Neural progenitor cell (in vitro differentiated cells): ENCODE measurements at places on chromosomes 7 and 10.

DNA sequence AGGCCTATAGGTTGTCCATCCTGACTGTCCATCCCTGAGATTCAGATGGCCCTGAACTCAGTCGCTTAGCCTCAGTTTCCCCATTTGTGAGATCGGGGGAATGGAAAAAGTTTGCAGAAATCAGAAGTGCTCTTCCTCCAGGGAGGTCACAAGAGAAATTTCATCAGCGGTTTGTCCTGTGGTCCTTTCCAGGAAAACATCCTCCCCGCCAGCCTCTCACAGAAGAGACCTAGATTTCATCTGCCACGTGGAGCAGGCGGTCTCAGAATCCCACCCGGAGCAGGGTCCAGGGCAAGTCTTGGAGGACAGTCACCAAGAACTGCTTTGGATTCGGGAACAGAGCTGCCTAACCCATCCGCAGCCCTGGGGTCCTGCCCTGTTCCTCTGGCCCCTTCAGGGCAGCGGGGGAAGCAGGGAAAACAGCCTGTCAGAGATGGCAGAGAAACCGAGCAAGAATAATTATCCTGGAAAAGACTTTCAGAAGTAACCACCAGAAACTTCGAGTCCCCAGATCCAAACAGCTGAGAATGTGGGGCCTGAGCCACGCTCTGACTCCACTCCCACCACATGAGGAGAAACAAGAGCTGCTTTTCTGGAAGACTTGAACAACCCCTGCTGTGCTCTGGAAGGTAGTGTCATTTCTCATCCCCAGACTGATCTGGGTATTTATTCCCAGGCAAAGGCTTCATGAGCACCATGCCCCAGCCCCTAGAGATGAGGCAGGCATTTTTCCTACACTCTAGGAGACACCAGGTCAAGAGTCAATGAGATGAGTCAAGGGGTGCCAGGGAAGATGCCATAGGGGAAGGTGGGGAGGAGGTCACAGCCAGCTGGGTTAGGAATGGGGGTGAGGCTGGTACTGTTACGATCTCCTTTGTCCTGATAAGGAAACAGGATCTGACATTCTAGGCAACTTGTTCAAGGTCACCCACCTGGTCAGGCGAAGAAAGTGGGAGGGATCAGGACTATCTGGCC is 1.1 kb upstream of the TNS3 start:
- DNase-seq, result no peak

GRCh38 chr10:96556003-96556402 is 30.8 kb downstream of the TM9SF3 start:
- DNase-seq, result peak; percentile 50

- DNase-seq, result no peak
Observed at GRCh38 chr10:128326251-128326650, 200.0 kb upstream of the MKI67 start.

DNA sequence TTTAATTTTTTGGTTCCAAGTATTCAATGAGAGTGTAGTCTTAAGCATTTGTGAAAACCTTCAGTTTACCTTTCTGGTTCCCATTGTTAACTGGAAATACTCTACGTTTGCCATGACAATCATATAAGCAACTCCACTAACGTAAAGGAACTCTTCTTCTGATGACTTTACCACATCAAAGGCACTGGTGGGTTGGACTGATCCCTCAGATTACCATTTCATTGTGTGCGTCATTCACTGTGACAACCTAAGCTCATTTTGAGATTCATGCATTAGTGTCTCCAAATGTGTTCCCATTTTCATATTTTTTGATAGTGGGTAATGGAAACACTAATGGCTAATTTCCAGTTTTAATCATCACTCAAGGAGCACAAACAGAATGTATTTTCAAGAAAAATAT is 119.9 kb upstream of the COL1A2 start:
- DNase-seq, result no peak

- DNase-seq, result no peak
Observed at GRCh38 chr10:102394801-102395399, 605 bp upstream of the NFKB2 start.

GRCh38 chr10:14487488-14487883 is 156.8 kb upstream of the FRMD4A start:
- DNase-seq, result no peak

GRCh38 chr7:148708026-148708885 is 9.6 kb downstream of the CUL1 start:
- peak; percentile 23 for DNase-seq

DNA sequence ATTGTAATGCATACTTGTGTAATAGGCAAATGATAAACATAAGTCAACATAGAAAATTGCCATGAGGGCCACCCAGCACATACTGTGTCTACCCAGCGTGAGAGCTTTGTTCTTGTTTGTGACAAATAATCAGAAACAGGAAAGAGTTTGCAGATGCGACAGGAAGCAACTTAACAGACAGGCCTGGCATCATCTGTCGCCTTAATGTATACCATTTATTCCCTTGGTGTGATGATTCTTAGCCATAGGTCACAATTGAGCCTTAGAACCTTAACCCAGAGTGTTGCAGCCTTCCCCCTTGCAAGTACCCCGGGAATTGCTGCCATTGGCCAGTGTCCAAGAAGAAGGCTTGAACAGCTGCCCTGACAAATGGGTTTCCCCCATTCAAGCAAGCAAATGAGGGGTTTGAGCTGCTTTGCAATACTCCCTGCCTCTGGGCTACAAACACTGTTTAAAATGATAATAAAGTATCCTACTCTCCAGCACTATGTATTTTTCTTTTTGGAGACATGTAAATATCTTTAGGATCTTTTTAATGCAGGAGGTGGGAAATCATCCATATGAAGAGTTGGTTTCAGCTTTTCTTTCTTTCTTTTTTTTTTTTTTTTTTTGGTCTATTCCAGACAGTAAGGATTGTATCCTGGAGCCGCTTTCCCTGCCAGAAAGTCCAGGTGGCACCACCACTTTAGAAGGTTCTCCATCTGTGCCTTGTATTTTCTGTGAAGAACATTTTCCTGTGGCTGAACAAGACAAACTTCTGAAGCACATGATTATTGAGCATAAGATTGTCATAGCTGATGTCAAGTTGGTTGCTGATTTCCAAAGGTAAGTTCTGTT is 80.0 kb downstream of the ZNF277 start:
- no peak for DNase-seq

DNA sequence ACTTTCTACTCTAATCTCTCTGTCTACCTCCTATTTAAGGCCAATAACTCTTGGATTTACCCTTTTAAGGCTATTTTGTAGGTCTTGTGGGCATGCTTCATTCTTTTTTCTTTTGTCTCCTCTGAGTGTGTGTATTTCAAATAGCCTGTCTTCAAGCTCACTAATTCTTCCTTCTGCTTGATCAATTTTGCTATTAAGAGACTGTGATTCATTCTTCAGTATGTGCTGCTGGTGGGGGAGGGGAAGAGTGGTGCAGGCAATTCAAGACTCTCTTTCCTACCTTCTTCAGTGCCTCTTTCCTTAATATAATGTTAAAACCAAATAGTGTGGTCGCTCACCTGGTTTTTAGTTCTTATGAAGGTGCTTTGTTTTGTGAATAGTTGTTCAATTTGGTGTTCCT is 20.0 kb downstream of the ABCB1 start:
- DNase-seq, result peak; percentile 20

- no peak for DNase-seq
Observed at GRCh38 chr7:99094401-99094800, 49.5 kb downstream of the SMURF1 start.

DNA sequence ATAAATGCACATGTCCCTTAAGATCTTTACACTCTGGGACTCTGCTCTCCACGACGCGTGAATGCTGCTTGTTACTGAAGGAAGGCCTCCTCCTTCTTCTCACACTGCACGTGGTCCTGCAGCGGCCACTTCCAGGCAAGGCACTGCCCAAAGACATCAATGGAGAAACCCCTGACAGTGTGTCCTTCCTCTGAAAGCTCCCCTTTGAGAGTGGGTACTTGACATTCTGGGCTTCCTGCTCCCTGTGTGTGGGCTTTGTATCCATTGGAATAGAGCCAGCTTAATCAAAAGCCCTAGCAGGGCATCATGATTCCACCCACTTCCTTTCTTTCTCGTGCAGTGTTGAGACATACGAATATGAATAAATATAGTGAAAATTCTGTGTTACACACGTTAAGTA is 69.7 kb upstream of the STK17A start:
- no peak for DNase-seq

DNA sequence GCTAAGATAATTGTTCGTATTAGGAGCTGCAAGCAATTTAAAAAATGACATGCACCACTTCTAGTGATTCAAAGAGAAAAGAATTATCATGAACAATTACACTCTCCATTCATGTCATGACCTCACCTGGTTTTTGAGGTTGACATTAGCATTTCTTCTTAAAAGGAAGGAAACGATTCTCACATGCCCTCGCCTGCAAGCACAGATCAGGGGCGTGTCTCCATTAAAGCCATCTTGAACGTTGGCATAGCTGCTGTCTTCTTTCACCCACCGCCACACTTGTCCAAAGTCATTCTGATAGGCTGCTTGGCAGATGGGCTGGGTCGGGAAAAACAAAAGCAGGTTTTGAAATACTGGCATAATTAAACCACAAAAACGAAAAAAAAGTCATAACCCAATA is 19.9 kb downstream of the ANKRD22 start:
- no peak for DNase-seq

GRCh38 chr7:15916681-15917380 is 230.3 kb upstream of the MEOX2 start:
- DNase-seq, result no peak

DNA sequence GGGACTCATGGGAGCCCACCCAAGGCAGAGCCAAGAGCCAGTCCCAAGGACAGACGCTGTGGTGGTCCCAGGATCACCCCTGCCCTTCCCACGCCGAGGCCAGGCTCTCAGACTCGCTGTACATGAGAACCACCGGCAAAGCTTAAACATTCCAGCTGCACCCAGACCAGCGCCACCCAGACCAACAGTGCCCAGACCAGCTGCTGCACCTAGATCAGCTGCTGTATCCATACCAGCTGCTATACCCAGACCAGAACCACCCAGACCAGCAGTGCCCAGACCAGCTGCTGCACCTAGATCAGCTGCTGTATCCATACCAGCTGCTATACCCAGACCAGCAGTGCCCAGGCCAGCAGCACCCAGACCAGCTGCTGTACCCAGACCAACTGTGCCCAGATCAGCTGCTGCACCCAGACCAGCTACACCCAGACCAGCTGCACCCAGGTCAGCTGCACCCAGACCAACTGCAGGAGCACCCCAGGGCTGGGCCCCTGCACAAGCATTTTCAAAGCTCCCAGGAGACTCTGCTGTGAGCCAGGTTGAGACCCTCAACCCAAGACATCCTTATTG is 47.9 kb upstream of the CNPY1 start:
- DNase-seq, result no peak

- no peak for DNase-seq
Observed at GRCh38 chr10:58642283-58642682, 129.6 kb downstream of the BICC1 start.

- no peak for DNase-seq
Observed at GRCh38 chr7:40341836-40342235, 207.0 kb downstream of the SUGCT start.

- DNase-seq, result no peak
Observed at GRCh38 chr7:17236171-17236570, 62.3 kb upstream of the AHR start.

GRCh38 chr7:144584726-144585125 is 181.2 kb upstream of the NOBOX start:
- DNase-seq, result no peak

GRCh38 chr10:128938558-128938957 is 528.5 kb upstream of the MGMT start:
- DNase-seq, result no peak

- DNase-seq, result no peak
Observed at GRCh38 chr7:50729962-50730361, 52.7 kb downstream of the GRB10 start.

GRCh38 chr7:2175514-2175913 is 57.2 kb downstream of the MAD1L1 start:
- DNase-seq, result no peak

DNA sequence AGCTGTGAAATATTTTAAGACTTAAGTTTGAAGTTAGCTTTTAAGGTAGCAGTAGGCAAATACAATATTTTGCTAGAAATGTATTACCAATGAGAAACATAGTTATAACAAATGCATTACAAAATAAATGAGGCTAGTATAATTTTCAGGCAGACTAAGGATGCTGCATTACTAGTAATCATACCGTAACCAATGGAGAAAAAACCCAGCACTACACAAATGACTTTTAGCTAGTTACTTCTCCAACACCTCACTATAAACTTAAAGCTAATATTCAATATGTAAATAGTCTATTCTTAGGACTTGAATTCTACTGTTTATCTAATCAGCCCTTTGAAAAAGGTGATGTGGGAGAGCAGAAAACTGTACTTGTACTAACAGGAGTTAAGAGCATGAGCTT is 285.3 kb upstream of the KLF14 start:
- DNase-seq, result no peak

- DNase-seq, result no peak
Observed at GRCh38 chr7:147106746-147107145, 990.1 kb downstream of the CNTNAP2 start.

- no peak for DNase-seq
Observed at GRCh38 chr7:7157177-7157886, 25.0 kb upstream of the C1GALT1 start.

DNA sequence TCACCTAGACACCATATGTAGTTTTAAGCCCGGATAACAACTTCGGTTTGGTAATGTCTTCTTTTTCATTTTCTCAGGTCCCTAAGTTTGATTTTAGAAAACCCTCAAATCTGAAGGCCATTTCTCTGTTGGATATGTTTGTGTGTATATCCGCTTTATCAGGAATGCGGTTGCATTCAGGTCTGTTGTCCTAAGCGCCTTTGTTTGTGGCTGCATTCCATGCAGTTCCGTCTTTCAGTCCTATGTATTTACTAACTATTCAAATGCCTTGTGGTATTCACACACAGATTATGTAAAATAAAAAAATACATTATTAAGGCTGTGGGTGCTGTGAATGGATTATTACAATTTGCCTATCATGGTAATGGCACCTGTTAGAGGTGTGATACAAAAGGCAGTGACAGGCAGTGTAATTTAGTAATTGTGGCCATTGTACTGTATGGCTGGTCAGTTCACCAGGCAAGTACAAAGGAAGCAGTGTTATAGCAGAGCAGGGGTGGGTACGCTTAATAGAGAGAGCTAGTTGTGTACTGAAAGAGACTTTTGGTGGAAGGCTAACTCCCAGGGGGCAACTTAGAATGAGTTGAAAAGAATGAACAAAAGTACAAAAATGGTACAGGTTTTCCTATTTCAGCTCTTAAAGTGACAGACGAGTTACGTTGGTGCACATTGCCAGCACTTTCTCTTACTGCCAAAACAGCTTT is 136.4 kb downstream of the VTI1A start:
- DNase-seq, result peak; percentile 60
